ENCODE measurements at places on chromosomes 12 and 14. TPM values are rescaled to one million over a fixed set of nuclear protein-coding genes. Genes with fewer than 3 reads are reported as not detected.

The CLEC9A gene
- not detected for total RNA-seq

The ESPL1 gene
- total RNA-seq: 67.7 TPM

- no peak overlapping the region for H3K27ac ChIP-seq
- DNase-seq: no peak
- no peak overlapping the region for H3K4me3 ChIP-seq
- H3K27me3 ChIP-seq: peaks cover 7% of the 10 kb centered on the region
- H3K4me1 ChIP-seq: peaks cover 8% of the 10 kb centered on the region
Measured at GRCh38 chr14:20617138-20618003, 24.1 kb downstream of the OR6S1 start.

GRCh38 chr14:23520899-23521533 lies 30.5 kb downstream of the ZFHX2 start:
- no peaks in the 10 kb centered on the region for H3K4me1 ChIP-seq
- no peak overlapping the region for H3K4me3 ChIP-seq
- no peaks in the 10 kb centered on the region for H3K27me3 ChIP-seq
- no peak overlapping the region for H3K27ac ChIP-seq
- DNase-seq: no peak

DNA sequence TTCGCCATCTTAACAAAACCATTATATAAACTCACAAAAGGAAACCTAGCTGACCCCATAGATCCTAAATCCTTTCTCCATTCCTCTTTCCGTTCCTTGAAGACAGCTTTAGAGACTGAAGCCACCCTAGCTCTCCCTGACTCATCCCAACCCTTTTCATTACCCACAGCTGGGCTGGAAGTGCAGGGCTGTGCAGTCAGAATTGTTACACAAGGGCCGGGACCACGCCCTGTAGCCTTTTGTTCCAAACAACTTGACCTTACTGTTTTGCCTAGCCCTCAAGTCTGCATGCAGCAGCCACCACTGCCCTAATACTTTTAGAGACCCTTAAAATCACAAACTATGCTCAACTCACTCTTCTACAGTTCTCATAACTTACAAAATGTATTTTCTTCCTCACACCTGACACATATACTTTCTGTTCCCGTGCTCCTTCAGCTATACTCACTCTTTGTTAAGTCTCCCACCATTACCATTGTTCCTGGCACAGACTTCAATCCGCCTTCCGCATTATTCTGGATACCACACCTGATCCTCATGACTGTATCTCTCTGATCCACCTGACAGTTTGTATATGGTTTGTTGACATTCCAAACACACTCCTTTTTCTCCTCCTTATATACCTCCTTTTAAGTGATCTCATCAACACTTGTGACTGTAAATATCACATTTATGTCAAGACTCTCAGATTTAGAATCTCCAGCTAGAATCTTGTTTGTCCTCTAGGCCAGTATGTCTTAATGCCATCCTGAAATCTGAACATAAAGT lies 208.7 kb downstream of the KITLG start:
- no peaks in the 10 kb centered on the region for H3K4me1 ChIP-seq
- H3K4me3 ChIP-seq: no peak overlapping the region
- no peak overlapping the region for H3K27ac ChIP-seq

DNA sequence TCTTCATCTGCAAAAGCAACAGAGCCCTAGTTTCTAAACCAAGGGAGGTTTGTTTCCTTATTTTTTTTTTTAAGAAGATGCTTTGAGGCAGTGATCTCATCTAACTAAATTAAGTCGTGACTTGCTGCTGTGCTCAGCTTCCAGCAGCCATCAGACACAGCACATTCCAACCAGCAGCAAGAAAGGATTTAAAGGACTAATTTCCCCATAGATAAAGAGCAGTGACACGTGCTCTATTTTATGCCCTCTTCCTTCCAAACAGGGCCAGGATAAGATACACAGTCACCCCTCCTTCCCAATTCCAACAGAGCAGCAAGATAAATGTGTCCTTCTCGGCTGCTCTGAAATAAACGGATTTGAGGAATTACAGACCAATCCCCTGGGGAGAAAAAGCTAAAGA lies 81.7 kb downstream of the PRKAB1 start:
- DNase-seq: no peak
- H3K36me3 ChIP-seq: peaks cover 40% of the 10 kb centered on the region
- no peak overlapping the region for H3K27ac ChIP-seq
- no peaks in the 10 kb centered on the region for H3K4me1 ChIP-seq

DNA sequence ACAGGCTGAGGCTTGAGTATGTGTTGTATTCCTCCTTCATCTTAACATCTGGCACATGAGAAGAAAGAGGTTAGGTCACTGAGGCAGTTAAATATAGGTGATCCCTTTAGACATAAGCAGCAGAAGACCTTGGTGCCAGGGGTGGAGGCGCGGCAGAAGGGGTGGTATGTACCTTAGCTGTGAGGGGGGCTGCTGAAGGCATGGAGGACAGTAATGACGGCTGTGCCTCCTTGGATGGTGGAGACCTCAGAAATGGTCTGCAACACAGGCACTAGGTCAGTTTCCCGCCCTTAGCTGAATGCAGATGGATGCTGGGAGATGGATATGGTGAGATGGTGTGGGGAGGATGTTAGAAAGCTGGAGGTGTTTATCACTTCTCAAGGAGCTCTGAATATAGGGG lies 1.5 kb upstream of the PNMA1 start:
- DNase-seq: no peak
- H3K27ac ChIP-seq: no peak overlapping the region
- H3K27me3 ChIP-seq: no peaks in the 10 kb centered on the region
- peaks cover 10% of the 10 kb centered on the region for H3K4me1 ChIP-seq

GRCh38 chr14:35533357-35534207 lies at the start of gene INSM2:
INSM2 (plus strand) TSS chr14:35534164; CDS start chr14:35534253, 89 bp downstream.
- H3K4me3 ChIP-seq: peak within 1 kb of the TSS; percentile 73
- H3K4me1 ChIP-seq: peaks cover 9% of the 10 kb centered on the region
- H3K36me3 ChIP-seq: no peaks in the 10 kb centered on the region
- DNase-seq: peak; percentile 78
- no peak within 1 kb of the TSS for H3K27ac ChIP-seq

DNA sequence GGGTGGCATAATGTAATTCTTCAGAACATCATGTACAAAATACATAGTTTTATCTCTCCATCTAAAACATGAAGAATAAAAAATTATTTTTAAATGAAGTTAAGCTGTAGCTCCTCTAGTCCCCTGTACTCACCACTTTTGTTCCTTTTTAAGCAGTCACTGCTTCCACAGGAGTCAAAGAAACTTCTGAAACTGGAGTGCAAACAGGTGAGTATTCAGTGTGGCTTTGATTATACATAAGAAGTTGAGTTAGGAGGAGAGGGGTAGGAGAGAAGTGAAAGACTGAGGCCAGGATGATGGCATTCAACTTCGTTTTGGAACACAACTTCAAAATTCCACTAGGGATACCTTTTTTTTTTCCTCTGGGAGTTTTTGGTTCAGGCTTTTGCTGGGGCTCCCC lies 131.4 kb upstream of the CNTN1 start:
- no peaks in the 10 kb centered on the region for H3K27me3 ChIP-seq
- no peaks in the 10 kb centered on the region for H3K36me3 ChIP-seq
- H3K27ac ChIP-seq: no peak overlapping the region
- H3K4me3 ChIP-seq: no peak overlapping the region
- H3K4me1 ChIP-seq: no peaks in the 10 kb centered on the region

DNA sequence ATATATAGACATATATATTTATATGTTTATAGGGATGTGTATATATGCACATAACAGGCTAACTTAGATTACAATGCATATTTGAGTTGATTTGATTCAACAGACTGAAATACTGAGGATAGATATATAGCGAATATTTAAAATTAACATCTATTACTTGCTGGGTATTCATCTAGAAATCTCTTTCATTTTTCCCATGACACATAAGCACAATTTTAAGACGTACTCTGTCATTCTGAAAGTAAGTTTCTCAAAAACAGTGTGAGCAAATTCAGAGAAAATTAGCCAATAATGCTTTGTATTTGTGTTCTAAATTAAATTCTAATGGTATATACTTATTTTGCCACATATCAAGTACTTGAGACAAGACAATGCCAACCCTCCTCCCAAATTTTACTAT lies 907.5 kb upstream of the MDGA2 start:
- no peaks in the 10 kb centered on the region for H3K27me3 ChIP-seq
- no peaks in the 10 kb centered on the region for H3K4me1 ChIP-seq
- no peak overlapping the region for H3K4me3 ChIP-seq
- H3K36me3 ChIP-seq: no peaks in the 10 kb centered on the region
- DNase-seq: no peak
- no peak overlapping the region for H3K27ac ChIP-seq

The GSC gene
- total RNA-seq: not detected

GRCh38 chr12:111063295-111064026 lies 143.1 kb upstream of the MYL2 start:
- no peaks in the 10 kb centered on the region for H3K27me3 ChIP-seq
- H3K27ac ChIP-seq: no peak overlapping the region
- H3K36me3 ChIP-seq: no peaks in the 10 kb centered on the region
- H3K4me1 ChIP-seq: peaks cover 8% of the 10 kb centered on the region

GRCh38 chr12:132124766-132125425 lies 19.2 kb downstream of the DDX51 start:
- no peak for DNase-seq
- H3K27ac ChIP-seq: no peak overlapping the region
- H3K36me3 ChIP-seq: peaks cover 49% of the 10 kb centered on the region
- no peak overlapping the region for H3K4me3 ChIP-seq
- H3K4me1 ChIP-seq: no peaks in the 10 kb centered on the region

The UBR7 gene
- 41.3 TPM for total RNA-seq

The ACRBP gene
- 0.86 TPM for total RNA-seq

- no peak for DNase-seq
- H3K4me1 ChIP-seq: no peaks in the 10 kb centered on the region
- peaks cover 26% of the 10 kb centered on the region for H3K27me3 ChIP-seq
- no peaks in the 10 kb centered on the region for H3K36me3 ChIP-seq
- no peak overlapping the region for H3K4me3 ChIP-seq
- no peak overlapping the region for H3K27ac ChIP-seq
Measured at GRCh38 chr14:25150934-25151790, 101.2 kb upstream of the STXBP6 start.

GRCh38 chr14:100117633-100118395 lies 41.6 kb downstream of the DEGS2 start:
- peaks cover 33% of the 10 kb centered on the region for H3K4me1 ChIP-seq
- no peak for DNase-seq
- H3K27ac ChIP-seq: peak overlapping the region; percentile 66
- no peaks in the 10 kb centered on the region for H3K27me3 ChIP-seq

DNA sequence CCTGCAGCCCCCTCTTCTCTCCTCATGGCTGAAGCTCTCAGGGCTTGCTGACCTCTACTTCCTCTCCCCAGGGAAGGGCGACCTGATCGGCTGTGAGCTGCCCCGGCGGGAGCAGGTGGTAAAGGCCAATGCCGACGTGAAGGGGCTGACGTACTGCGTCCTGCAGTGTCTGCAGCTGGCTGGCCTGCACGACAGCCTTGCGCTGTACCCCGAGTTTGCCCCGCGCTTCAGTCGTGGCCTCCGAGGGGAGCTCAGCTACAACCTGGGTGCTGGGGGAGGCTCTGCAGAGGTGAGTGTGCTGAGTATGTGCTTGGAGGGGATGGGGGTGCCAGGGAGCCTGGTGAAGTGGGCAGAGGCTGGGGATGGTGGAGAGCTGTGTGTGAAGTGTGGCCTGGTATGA lies 13.7 kb downstream of the MCRS1 start:
- H3K4me3 ChIP-seq: no peak overlapping the region
- DNase-seq: no peak
- peaks cover 8% of the 10 kb centered on the region for H3K36me3 ChIP-seq
- no peaks in the 10 kb centered on the region for H3K27me3 ChIP-seq

Data from activated naive CD8-positive, alpha-beta T cell treated with anti-CD3 and anti-CD28 coated beads for 36 hours (primary cell).